Activated T-cell treated with anti-CD3 and anti-CD28 coated beads, Interleukin-2, amount 50 U/mL, for 1 hour (primary cell): ENCODE measurements at places on chromosomes 2 and 18.

GRCh38 chr2:216800836-216801235 is 59.0 kb downstream of the TNP1 start:
- no peak for DNase-seq

GRCh38 chr18:74661008-74661407 is 63.3 kb downstream of the ZNF407 start:
- DNase-seq: no peak

DNA sequence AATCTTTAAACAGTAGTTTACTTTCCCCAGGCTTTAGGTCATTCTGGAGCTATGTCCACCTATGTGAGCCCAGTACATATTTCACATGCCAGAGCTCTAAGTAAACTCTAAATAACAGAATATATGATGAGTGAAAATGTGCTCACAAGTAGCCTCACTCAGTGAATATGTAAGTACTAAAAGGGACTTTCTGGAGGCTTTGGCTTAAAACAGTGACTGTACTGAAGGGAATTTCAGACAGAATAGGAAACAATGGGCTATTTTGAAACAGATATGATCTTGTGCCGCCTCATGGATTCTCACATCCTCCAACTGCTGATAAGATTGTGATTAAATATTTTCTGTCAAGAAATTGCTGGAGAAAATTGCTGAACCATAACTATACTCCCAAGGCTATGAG is 747.9 kb downstream of the SOCS6 start:
- DNase-seq: no peak

GRCh38 chr2:232521959-232522622 is 1.9 kb downstream of the PRSS56 start:
- peak; percentile 79 for DNase-seq

DNA sequence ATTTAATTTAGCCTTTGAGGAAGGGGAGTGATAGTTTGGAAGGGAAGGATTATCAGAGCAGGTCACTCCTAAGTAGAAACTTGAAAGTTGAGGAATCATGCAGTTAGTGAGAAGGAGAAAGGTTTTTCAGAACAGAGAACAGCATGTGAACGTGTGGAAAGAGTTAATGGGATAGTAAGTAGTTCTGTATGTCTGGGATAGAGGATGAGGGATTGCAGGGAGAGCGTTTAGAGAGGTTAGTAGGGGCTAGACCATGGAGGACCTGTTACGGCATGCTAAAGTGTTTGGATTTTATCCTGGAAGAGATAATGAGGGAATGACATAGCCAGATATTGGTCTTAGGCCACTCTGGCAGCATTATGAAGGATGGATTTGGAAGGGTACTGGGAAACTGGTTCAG is 1.8 kb downstream of the ZNF512 start:
- DNase-seq: no peak

DNA sequence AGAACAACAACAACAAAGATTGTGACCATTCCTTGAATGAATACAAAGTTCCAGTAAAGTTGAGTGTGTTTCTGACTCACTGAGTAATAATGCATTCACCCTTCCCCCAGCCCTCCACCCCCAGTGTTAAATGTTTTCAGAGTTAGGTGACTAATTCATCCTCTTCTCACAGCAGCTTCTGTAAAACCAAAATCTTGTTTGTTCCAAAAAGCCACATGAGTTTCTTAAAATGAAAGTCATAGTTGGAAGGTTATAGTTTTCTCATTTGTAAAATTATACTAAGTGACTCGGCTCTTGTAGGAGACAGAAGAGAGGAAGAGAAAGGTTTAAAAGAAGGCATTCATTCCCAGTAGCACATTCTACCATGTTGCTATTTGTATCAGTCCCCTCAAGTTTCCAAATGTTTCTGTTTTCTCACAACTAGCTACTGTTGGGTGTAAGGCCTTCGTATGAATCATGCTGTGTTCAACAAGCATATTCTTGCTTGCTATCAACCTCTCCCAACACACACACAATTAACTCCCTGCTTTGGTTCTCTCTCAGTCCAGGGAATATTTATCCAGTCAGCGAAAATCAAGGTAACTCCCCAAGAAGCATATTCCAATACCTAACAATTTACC is 75.3 kb downstream of the MBD2 start:
- DNase-seq: no peak

DNA sequence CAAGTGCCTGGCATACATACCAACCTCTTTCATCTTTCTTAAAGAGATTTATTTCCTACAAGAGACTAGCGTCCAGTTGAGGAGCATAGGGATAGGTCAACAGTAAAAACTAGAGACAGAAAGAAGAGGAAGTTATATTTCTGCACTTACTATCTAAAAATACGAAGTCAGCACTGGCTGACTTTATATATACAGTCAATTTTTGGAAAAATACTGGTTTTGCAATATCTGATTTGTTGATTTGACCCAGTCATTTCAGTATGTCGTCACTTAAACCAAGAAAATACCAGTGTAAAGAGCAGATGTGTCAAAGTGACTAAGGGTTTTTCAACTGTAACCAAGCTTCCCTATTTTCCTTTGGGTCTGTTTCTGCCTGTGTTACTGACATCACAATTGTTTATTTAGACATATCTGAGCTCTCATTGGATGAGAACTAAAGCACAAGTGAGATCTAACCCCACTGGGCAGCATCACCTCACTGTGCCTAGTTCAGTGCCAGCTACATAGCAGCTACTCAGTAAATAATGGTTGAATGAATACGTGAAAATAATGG is 23.0 kb downstream of the CYTIP start:
- DNase-seq: peak; percentile 37

GRCh38 chr2:211306929-211307328 is 750.5 kb downstream of the CPS1 start:
- DNase-seq: no peak
